ENCODE measurements at places on chromosomes 2 and 18.
A peak's percentile ranks its signal among the peaks of the same experiment; 100 is the strongest.

GRCh38 chr2:178330175-178331017, 120.6 kb downstream of the PRKRA start:
- DNase-seq, result no peak

DNA sequence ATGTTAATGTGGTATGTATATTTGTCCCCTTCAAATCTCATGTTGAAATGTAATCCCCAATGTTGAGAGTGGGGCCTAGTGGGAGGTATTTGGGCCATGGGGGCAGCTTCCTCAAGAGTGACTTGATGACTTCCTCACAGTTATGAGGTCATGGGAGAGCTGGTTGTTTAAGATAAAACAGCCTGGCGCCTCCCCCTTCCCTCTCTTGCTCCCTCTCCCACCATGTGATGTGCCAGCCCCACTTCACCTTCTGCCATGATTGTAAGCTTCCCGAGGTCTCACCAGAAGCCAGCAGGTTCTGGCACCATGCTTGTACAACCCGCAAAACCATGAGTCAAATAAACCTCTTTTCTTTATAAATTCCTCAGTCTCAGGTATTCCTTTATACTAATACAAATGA, 258.3 kb upstream of the POU3F3 start:
- DNase-seq, result no peak

DNA sequence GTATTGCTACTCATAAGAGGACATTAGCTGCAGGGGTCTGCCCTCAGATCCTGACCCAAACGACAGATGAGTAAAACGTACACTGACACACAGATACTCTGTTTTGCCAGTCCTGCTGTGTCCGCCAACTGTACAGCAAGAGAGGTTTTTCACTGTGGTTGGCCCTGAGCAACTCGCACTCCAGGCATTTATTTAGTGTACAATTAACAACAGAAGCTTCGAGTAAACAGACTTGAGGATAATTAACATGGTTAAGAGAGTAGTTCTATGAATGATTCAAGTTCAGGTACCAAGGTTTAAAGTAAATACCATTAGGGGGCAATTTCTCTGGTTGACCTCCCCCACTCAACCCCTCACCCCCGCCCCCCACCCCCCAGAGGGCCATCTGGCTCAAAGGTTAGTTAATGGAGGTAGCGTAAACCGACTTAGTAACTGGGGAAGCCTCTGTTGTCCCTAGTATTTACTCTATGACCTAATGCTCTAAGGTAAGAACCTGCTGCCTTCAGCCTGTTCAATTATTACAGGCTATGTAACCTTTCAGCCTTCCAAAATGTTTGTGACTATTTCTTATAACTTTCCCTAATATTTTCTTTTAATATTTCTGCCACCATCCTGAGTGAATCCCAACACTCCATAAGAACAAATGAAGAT, 103.9 kb upstream of the XIRP2 start:
- DNase-seq, result peak; percentile 62

DNA sequence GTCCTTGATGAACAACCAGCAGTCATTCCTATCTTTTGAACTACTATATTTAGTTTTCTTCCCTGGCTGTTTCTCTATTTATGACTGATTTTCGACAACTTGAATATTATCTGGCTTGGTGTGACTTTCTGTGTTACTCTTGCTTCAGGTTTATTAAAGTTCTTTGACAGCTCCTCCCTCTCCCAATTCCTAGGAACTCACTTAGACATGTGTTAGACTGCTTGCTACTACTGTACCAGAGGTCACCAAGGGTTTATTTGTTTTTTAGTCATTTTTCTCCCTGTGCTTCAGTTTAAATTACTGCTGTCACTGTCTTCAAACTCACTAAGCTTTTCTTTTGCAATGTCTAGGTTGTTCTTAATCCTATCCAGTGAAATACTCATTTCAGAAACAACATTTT, 90.5 kb downstream of the TMEM131 start:
- no peak for DNase-seq

GRCh38 chr2:117621326-117621725, 193.2 kb upstream of the DDX18 start:
- DNase-seq, result no peak

- DNase-seq, result peak; percentile 39
Observed at GRCh38 chr2:46073540-46074046, 223.6 kb upstream of the EPAS1 start.

DNA sequence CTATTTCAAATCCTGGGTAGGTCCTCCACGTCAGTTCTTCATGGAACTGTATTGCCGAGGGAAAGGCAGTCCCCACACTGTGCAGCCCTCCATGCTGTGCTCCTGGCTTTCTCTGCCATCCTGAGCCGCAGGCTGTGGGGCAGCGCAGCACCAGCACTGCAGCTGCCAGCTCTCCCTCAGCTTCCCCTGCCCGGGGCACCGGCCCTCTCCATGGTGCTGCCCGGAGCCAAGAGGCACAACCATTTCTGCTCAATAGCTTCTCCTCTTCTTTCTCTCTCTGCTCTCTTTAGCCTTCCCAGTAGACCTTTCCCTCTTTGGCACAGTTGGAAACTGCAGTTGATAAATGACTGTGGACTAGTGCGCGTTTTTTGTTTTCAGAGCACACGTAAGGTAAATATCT, 12.1 kb downstream of the ANKRD23 start:
- DNase-seq, result no peak

GRCh38 chr2:237721458-237721857, 77.1 kb upstream of the RBM44 start:
- DNase-seq, result no peak

DNA sequence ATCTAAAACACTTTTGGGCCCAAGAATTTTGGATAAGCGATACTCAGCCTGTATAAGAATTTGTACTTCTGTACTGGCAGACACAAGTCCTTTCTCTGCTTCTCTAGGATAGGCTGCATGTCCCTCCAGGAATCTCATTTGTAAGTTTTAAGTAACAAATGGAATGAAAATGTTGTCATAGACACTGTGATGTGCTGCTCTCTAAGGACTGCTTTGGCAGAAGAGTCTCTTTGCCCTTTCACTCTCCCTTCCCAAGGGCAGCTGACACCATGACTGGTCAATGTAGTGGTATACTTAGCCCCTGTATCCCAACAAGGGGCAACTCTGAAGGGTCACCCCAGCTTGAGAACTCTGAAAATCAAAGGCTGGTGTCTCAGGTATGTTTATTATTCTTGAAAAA, 27.3 kb downstream of the PLA2R1 start:
- DNase-seq, result no peak

GRCh38 chr2:3480352-3481010, 38.9 kb downstream of the ADI1 start:
- peak; percentile 84 for DNase-seq

DNA sequence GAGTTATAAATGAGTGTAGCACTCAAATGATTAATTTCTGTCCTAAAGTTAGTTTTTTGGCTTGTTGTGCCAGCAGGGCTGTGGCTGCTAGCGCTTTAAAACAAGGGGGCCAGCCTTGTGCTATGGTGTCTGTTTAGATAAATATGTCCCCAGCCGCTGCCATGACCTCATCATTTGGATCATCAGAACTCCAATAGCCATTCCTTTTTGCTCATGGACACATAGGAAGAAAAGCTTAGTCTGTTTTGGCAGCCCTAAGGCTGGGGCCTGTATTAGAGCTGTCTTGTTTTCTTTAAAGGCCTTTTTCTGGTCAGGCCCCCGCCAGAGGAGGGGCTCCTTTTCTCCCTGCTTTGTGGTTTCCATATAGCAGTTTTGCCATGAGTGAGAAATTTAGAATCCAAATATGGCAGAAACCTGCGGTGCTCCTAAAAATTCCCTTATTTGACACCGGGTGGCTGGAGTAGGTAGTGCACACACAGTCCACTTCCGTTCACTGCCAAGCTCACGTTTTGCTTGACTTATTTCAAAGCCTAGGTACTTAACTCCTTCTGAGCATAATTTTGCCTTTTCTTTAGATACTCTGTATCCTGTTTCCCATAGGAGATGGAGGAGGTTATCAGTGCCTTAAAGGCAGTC, 60.4 kb upstream of the SLC35G4 start:
- DNase-seq, result no peak

DNA sequence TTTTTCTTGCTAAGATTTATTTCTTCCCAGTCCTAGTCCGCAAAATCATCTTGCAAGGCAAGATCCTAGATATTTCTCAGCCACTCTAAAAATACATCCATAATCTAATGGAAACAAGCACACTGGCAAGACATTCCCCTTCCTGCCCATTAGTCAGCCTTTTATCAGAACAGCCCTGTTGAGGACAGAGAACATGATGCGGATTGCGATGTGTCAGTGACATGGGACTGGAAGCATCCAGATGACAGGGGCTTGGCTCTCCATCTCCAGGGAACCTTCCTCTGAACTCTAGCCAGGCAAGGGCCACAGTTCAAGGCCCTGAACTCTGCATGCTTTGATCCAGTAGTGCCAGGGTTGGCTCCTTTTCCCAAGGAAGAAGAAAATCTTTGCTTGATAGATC, 70.0 kb downstream of the VSNL1 start:
- no peak for DNase-seq

DNA sequence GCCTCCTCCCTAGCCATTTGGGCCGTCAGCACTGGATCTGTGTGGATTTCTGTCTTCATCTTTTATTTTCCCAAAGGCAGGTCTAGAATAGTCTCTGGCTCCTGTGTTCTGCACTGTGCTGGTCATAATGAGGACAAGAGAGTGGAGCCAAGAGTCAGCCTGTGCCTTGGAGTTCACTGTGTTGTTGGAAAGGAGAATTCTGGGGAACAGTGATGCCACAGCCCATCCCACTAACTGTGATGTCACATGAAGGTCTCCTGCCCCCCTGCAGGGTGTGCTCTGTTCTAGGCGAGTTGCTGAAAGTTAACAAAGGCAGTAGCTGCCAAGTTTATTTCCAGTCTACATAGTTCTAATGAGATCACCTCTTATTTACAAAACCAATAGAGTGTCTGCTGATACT, 248.5 kb downstream of the TPGS2 start:
- no peak for DNase-seq

- no peak for DNase-seq
Observed at GRCh38 chr2:182893666-182894065, 27.2 kb upstream of the FRZB start.

DNA sequence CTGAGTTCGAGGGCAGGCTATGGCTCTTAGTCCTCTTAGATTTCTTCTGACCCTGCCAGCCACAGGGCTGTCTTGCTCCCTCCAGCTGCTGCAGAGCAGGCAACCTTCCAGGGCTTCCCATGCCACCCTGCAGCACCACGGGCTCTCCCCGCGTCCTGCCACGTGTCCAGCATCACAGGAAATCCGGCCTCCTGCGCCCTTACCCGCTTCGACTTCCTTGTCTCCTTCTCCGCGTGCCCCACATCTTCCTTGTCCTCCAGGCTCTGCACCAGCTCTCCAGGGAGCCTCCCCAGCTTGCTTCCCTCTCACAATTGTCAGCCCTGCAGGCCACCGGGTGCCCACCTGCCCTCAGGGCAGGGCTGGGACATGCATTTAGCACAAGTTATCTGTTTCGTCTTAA, 253.5 kb downstream of the DCDC2C start:
- no peak for DNase-seq

DNA sequence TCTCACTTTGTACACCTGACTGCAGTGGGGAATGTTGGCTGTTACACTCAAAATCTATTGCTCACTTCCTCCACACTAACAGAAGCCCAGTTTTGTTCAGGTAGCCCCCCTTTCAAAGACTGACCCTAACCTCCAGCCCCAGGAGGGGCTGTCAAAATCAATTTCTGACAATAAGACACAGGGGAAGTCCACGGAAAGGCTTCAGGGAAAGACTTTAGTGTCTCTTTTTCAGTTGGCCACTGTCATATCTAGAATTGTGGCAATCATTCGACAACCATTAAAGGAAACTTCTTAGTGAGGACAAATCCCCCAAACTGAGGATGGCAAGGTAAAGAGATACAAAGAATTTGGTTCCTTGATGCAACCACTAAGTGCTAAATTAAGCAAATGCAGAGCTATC, 59.0 kb downstream of the BARD1 start:
- no peak for DNase-seq

DNA sequence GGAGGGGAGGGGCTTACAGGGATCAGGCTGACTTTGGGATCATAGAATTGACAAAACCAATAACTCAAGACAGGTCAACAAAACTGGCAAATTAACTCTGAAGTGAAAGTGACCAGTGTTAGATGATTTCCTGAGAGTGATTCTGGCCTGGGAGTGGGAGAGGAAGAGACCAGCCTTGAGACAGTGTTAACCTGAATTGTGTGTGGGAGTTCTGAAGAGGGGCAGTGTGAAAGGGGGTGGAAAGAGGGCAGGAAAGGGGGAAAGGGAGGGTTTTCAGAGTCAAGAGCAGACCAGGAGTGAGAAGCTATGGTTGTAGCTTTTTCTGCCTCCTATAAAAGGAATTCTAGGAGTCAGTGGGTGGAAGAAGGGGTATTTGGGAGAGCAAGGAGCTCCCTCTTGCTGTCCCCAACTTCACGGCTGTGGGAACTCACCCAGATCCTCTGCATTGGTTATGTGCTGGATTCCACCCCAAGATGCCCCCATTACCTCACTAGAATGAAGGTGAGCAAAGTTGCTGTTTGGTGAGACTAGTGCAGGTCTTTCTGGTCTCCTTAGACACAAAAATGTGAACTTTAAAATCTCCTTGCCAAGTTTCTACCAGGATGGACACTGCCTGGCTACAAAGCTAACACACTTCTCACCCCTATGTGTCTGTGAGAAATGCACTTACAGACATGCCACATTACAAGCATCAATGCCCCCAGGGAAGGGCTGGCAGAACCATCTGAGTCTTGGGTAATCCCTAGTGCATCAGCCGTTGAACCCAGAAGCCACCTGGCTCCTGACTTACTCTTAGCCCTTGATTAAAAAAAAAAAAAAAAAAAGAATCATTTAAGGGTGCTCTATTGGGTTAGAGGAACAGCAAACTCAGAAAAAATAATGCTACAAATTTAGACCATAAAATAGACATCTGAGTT, 61.6 kb downstream of the BMP10 start:
- no peak for DNase-seq

GRCh38 chr2:85584857-85585780, 888 bp downstream of the VAMP5 start:
- DNase-seq, result peak; percentile 96

GRCh38 chr2:21268878-21269224, 145.1 kb downstream of the TDRD15 start:
- no peak for DNase-seq

GRCh38 chr2:61426267-61426897, 44.5 kb downstream of the USP34 start:
- DNase-seq, result peak; percentile 66

GRCh38 chr2:6905668-6906067, 11.5 kb upstream of the RNF144A start:
- DNase-seq, result no peak

GRCh38 chr18:25282896-25283703, 68.9 kb downstream of the ZNF521 start:
- DNase-seq, result no peak

GRCh38 chr2:174004905-174005605, 39.9 kb upstream of the SP3 start:
- DNase-seq, result no peak

DNA sequence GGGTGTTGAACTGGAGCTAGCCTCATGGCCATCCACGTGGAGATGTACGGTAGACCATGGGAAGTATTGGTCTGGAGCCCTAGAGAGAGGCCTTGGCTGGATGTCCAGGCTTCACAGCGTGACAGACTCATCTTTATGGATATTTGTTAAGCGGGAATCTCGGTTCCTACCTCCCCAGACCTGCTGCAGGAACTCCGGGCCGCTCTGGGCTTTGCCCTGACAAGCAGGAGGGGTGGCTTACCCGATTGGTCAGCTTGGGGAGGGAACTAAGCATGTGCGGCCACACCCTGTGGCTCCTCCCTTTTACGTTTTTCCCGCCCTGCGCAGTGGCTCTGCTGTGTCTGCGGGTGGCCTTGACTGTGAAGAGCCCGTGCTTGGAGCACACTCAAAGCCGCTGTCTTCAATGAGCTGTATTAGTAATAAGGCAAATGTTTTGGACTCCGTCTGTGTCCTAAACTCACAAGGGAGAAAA, 52.3 kb downstream of the PAPOLG start:
- DNase-seq, result peak; percentile 39

GRCh38 chr2:10467401-10467800, 19.3 kb upstream of the ODC1 start:
- DNase-seq, result no peak

Measured in HepG2 (cell line).